ENCODE measurements at places on chromosomes 4 and X. TPM values are rescaled to one million over a fixed set of nuclear protein-coding genes. Genes with fewer than 3 reads are reported as not detected.

The HAND2 gene
- 12.8 TPM for total RNA-seq

The ABCG2 gene
- 8.6 TPM for total RNA-seq

The ART3 gene
- not detected for total RNA-seq

The PHEX gene
- 5.6 TPM for total RNA-seq

The NHSL2 gene
- 5.8 TPM for total RNA-seq

The CXCL11 gene
- total RNA-seq, result not detected

The TMPRSS11B gene
- not detected for total RNA-seq

The MAGEB2 gene
- not detected for total RNA-seq

The TCP11X2 gene
- total RNA-seq, result not detected

The PWWP3B gene
- total RNA-seq, result 13.9 TPM

GRCh38 chrX:140764401-140764919, 54.9 kb downstream of the LINC00632 start:
- DNase-seq, result no peak

- no peak for DNase-seq
These were observed 28.4 kb downstream of the GAGE1 start for GRCh38 chrX:49627086-49627777.

GRCh38 chr4:188819233-188819632, 680.0 kb downstream of the TRIML1 start:
- DNase-seq, result no peak

GRCh38 chr4:87236861-87237260, 16.4 kb upstream of the KLHL8 start:
- DNase-seq, result no peak

DNA sequence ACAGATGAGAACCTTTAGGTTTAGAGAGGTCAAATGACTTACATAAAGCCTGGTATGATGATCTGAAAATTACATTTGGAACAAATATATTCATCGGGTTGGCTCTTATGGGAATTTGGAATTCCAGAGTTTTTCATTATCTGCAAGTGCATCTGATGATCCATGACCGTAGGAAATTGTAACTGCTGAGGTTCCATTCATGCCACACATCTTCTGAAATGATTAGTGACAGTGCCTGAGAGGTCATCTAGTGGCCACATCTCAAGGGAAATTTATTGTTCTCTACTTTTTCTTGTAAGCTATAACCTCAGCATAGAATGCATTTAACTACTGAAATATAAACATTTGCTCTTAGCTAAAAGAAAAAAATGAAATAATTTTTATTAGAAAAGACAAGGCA, 105.8 kb upstream of the NWD2 start:
- DNase-seq, result no peak

GRCh38 chr4:88219099-88219498, 60.7 kb upstream of the ABCG2 start:
- no peak for DNase-seq

GRCh38 chrX:13043938-13044337, 482 bp downstream of the FAM9C start:
- DNase-seq, result no peak

DNA sequence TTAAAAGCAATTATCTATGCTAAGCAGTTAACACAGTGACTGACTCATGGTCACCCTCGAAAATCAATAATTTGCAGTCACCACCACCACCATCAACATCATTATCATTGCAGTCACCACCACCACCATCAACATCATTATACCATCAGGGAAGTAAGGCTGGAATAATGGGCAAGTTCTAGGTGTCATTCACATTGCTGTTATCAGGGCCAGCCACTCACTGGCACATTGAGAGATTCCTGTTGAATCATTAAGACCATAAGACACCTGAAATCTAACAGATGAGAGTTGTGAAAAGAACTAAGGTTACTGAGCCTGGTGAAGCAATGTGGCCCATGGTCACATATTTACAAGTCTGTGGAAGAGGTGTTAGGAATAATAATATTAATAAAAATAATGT, 247.7 kb upstream of the BOD1L1 start:
- DNase-seq, result no peak

GRCh38 chr4:6546681-6547447, 28.1 kb upstream of the MAN2B2 start:
- DNase-seq, result no peak

DNA sequence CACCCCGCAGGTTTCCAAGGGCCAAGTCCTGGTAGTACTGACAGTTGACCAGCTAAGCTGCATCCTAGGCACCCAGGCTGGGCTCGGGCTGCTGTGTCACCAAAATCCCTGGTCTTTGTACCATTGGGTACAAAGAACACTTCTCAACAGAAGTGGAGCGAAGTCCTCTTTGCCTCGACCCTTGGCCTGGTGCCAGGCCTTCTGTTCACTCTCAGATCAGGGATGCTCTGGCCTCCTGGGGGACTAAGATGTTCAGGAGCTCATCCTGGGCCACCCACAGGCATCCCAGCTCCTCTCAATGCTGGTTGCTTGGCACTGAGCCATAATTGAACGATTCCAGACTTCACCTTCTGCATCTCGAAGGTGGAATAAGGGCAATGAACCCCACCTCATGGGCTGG, 13.8 kb upstream of the SLC2A9 start:
- no peak for DNase-seq

GRCh38 chrX:72620550-72621145, 48.0 kb upstream of the HDAC8 start:
- peak; percentile 54 for DNase-seq

DNA sequence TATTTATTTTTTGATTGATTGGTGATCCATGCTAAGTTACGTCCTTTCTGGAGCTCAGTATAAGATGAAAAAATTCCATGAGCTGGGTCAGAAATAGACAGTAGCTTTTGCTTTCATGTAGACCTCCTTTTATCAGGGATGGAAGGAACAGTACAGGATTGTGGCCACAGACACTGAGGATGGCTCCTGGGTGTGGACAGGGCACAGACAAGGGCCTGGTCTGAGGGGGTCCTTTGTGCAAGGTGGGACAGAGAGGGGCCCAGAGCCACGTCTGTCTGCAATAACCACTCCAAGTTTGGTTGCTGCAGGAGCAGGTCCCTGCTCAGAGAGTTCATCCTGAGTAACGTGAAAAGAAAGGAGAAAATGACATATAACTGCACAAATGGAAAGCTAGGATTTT, 127.1 kb downstream of the ENPP6 start:
- DNase-seq, result no peak

GRCh38 chrX:1394731-1395501, 3.0 kb upstream of the SLC25A6 start:
- peak; percentile 44 for DNase-seq

DNA sequence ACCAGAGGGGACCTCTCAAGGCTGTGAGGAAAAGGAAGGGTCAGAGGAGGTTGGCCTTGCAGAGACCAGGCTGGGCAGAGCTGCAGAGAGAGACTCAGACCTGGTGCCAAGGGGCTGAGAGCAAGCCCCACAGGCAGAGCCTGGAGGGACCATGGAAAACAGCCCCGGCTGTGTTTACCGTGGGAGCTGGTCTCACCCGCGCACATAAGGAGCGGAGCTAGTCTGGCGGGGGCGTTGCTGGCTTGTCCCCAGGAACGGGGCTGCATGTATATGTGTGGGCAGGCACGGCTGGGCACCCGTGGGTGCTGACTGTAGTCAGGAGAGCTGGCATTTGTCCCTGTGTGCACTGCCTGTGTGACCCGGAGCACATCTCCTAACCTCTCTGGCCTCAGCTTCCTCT, 45.7 kb downstream of the C4orf50 start:
- DNase-seq, result no peak

Measured in breast epithelium (tissue), 4 donors.